AG04450 (cell line): ENCODE measurements at places on chromosomes 6 and 20.

DNA sequence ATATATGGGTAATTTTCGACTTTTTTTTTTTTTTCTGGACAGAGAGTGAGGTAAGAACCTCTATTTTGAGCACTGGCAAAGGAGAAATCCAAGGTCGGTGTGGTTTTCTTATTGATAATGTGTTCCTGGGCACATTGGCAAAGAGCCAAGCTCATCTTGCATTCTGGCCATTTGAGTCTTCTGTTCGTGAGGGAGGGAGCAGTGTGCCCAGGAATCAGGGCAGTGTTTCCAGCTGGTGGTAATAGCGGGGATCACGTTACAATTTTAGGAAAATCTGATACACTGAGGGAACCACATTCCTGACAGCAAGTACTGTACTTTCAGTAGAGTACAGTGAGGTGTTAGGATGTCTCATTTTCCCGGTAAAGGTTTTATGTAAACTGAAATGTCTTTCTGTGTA is 442.3 kb upstream of the MAP3K7 start:
- DNase-seq, result no peak

GRCh38 chr6:87909849-87910248 is 137.8 kb upstream of the SPACA1 start:
- no peak for DNase-seq

DNA sequence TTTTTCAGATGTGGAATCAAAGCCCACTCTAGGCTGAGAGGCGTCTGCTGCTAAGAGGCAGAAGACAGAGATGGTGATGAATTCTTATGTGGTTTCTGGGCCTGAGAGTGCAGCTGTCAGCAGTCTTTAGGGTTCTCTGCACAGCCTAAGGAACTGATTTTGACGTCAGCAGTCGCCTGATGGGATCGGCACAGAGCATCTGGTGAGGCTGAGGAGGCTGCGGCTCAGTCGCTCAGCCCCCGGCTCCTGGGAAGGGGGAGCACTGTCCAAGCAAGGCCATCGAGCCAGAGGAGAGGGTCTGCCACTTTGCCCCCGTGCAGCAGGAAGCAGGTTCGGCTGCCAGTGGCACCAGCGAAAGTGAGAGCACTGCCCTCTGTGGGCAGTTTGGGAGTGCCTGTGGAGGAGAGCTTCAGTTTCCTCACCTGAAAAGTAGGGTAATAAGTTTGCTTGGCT is 92.5 kb downstream of the TCP11 start:
- peak; percentile 61 for DNase-seq

DNA sequence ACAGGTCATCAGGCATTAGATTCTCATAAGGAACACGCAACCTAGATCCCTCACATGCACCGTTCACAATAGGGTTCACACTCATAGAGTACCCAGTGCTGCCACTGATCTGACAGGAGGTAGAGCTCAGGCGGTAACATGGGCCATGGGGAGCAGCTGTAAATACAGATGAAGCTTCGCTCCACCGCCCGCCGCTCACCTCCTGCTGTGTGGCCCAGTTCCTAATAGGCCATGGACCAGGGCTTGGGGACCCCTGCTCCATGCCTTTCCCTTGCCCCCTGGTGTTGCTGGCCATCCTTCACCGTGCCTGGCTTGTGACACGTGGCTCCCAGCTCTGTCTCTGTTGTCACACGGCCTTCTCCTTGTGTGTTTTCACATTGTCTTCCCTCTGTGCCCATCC is 171.1 kb upstream of the JARID2 start:
- no peak for DNase-seq

DNA sequence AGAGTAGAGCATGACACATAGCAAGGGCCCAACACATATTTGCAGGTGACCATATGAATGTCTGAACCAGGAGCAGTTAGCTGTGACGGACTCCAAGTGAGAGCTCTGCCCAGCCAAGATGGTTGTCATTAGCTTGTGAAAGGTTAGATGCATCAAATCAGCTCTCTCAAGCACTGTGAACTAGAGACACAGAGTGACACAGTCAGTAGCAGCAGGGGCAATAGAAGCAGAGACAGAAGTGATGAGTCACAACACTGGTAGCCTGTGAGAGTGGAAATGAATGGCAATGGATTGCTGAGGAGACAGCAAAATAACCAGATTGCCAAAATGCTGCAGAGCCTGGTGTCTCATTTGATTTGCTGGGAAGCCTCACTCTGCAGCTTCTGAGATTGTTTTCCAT is 558.9 kb downstream of the PKHD1 start:
- no peak for DNase-seq

GRCh38 chr6:34562861-34563512 is 6.9 kb upstream of the SPDEF start:
- no peak for DNase-seq

DNA sequence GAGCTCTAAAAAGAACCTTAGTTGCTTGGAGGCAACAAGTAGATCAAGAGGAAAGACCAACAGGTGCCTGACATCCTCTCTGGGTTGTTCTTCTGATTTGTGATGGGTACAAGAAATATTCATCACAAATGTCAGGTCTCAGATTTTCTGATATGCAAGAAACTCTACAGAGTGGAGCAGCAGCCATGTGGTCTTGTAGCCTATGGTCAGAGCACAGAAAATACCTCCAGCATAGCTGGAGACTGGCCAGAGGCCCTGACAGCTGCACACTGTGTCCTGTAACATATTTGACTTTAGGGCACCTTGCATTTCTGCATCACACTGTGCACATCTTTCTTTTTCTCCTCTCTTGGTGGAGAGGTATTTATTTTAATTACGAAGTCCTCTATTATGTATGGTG is 116.3 kb downstream of the GMPR start:
- no peak for DNase-seq

DNA sequence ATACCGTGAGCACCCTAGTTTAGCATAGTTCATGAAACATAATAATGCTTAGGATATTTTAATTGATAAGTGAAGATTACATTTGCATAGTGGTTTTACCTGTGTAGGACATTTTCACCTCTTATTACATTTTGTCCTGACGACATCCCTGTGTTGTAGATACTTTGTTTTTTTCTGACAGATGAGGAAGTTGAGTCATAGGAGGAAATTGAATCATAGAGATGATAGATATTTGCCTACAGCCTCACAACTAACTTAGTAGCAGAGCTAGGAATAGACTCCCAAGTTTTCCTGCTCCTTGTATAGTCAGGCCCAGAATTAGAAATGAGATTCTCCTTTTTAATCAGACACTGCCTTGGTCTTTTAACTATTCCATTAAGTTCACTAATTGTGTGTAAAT is 100.5 kb upstream of the SUPT3H start:
- DNase-seq, result no peak

GRCh38 chr6:70110126-70111022 is 192.5 kb downstream of the COL9A1 start:
- no peak for DNase-seq

DNA sequence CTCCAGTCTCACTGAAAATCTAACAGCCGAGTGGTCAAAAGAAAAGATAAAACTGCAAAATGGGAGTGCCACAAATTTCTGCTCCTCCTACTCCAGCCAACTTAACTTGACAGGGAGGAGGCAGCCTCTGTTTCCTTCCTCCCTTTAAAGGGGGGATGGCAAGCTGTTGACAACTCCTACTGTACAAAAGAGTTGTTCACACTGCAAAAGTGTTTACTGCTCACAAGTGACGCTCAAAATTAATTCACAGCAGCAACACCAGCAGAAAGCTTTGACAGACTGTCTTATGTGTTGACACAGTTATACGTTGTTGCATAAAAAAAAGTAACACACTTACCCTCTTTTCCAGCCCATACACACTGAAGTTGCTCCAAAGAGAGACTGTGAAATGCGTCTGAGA is 169.8 kb downstream of the BACH2 start:
- no peak for DNase-seq

DNA sequence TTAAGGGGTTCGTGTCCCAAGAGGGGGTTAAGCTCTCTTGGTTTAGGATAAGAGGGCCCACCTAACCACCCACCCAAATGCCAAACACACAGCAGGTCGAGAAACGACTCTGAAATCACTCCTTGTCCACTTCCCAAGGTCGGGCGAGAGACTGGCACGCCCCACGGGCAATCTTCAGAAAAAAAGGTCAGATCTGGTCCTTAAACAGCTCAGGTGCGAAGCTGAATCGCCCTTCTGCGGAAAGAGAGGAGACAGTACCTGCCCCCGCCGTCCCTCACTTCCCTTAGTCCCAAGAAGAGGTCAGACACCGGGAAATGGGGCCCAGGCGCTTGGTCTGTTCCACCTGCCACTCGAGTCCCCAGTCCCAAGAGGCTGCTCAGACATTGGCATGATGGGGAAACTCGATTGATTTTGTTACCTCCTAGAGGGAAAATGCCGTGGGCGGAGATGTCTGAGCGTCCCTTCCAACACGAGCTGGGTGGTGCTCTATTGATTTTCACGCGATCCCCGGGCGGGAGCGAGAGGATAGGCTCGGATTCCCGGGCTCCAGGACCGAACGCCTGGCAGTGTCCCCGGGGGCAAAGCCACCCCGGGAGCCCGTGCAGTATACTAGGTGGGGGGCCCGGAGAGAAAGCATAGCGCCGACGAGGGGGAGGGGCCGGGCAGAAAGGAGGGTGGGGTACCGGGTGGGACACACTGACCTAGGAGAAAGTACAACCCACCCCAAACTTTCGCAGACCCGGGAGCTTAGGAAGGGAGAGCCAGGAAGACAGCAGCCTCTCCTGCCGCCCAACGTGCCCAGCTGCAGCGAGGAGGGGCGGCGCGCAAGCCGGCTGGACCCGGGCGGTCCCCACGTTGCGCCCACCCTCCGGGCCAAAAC is 1.1 kb upstream of the SAMD5 start:
- no peak for DNase-seq

DNA sequence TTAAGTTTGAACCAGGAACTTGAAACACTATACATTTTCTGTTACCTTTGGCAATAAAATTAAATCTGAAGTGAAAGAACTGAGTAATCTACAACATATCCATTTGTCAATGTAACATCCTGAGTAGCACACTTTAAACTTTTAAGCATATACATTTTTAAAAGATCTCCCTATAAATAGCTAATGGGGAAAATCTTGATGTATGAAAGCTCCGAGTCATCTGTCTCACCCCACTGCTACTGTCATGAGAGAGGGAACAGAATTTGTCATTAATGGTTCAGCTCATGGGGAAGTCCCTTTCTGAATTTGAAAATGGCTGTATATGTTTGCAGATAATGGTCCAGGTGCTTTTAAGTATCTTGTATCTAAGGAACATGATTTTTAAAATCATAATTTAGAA is 55.2 kb upstream of the NOX3 start:
- no peak for DNase-seq

GRCh38 chr6:9482030-9482738 is 932.7 kb downstream of the TFAP2A start:
- DNase-seq, result peak; percentile 76

- no peak for DNase-seq
Observed at GRCh38 chr6:131410785-131411184, 162.2 kb upstream of the ARG1 start.

DNA sequence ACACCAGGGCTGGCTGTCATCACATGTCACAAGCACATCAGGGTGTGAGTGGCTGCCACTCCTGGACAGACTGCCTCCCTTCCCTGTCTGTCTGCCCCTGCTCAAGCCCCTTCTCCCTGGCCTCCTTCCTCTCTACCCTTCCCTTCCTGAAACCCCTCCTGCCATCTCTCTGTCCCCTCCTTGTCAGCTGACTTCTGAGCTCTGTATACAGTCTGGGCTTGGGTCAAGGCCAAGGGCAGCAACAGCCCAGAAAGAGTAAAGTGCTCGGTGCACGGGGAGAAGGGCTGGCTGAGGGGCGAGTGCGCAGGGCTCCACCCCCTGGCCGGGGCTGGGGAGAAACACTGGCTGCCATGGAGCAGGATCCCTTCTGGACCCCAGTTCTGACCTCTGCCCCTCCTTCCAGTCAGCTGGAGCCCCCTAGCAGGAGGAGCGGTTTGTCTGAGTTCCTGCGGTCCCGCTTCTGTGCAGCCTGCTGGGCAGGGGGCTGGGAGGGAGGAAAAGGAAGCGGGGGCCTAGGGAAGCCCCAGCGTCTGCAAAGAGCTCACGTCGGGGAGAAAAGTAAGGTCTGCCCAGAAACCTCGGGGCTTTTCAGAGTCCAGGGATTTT is 2.0 kb downstream of the LKAAEAR1 start:
- DNase-seq, result no peak

DNA sequence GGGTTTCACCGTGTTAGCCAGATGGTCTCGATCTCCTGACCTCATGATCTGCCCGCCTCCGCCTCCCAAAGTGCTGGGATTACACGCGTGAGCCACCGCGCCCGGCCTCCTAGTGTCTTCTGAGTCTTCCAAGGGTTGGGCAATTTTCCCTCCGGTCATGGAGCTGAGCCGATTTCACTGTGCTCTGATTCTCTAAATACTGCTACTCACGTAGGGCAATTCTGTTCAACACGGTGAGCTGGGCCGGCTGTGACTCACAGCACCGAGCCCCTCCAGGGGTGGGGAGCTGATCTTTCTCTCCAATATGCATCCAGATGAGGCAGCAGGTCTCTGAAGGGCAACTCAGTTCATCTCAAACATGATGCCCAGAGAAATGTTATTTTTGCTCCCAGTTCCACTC is 71.6 kb upstream of the CD93 start:
- no peak for DNase-seq

- DNase-seq, result peak; percentile 41
Observed at GRCh38 chr6:29953001-29953441, 10.7 kb downstream of the HLA-A start.

- no peak for DNase-seq
Observed at GRCh38 chr6:131130554-131130940, 4.7 kb upstream of the AKAP7 start.

GRCh38 chr6:131890091-131890490 is 61.1 kb downstream of the CCN2 start:
- DNase-seq, result no peak
